EH (cell line): ENCODE measurements at places on chromosomes 12 and 14.

- peak; percentile 73 for DNase-seq
Observed at GRCh38 chr12:71799106-71799505, 40.5 kb upstream of the TBC1D15 start.

DNA sequence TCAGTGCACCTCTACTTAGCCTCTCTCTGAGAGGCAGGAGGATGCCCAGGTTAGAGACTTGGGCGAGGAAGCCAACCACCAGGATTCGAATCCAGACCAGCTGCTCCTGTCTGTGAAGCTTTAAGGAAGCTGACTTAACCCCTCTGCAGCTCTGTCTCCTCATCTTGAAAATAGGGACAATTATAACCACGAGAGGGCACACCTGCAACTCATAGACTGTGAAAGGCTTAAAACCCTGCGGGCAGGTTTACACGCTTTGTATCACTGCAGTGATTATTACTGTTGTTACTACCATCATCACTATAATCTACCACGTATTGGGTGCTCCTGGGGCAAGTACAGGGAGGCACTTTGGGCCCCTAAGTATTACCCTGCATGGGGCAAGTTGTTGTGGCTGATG lies 379.8 kb downstream of the VRK1 start:
- DNase-seq = no peak

- no peak for DNase-seq
Observed at GRCh38 chr14:92990456-92991430, 67.8 kb downstream of the CHGA start.

- DNase-seq = peak; percentile 78
Observed at GRCh38 chr12:123131291-123131832, 19.5 kb downstream of the PITPNM2 start.

DNA sequence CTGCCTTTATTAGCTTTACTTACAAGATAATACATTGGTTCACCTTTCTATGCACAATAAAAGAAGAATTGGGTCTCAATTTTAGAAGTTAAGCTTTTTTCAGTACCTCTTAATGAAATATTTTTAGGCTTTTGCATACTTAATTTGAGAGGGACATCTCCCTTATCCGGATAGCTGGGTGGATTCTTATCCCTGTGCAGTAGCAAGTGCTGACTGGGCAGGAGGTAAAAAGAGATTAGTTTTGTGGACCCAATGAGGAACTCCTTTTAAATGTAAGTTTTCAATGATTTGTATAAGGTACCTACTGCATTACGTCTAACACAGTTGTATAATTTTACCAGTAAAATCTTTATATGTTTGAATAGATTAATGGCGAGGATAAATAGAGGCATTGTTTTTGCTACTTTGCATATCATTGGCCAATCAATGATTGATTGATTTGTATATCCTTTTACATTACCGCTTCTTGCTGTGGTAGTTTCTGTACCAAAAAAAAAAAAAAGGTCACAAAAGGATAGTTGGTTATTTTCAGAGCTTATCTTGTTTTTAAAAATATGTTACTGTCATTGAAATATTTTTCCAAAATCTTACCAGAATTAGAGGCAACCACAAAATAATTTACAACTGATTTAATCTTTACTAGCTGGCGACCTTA lies 2.2 kb downstream of the CPSF6 start:
- DNase-seq = peak; percentile 8

GRCh38 chr14:26926585-26926984 lies 328.8 kb upstream of the NOVA1 start:
- no peak for DNase-seq
